ENCODE measurements at places on chromosomes 7 and 10. TPM values are rescaled to one million over a fixed set of nuclear protein-coding genes. Genes with fewer than 3 reads are reported as not detected.

GRCh38 chr10:67175354-67175753 lies 249.5 kb downstream of the LRRTM3 start:
- H3K4me3 ChIP-seq = no peak overlapping the region
- H3K27me3 ChIP-seq = no peaks in the 10 kb centered on the region
- no peaks in the 10 kb centered on the region for H3K36me3 ChIP-seq

The MYL10 gene
- not detected for total RNA-seq

DNA sequence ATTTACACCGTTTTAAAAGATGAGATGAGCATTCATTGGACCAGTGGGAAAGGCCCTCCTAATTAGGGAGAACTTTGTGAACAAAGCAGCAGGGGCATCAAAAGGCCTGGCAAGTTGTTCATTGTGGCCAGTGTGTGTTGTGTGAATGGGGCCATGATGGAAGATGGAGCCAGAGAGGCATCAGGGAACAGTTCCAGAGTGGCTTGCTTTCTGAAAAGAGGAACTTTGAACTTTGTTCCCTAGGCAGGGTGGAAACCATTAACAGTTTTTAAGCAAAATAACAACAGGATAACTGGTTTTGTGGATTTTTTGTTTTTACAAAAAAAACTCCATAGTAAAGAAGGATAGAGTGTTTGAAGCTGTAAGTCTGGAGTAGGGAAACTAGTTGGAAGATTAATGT lies 12.5 kb downstream of the SUV39H2 start:
- H3K36me3 ChIP-seq = no peaks in the 10 kb centered on the region
- H3K27ac ChIP-seq = no peak overlapping the region
- DNase-seq = no peak
- H3K4me1 ChIP-seq = no peaks in the 10 kb centered on the region
- no peak overlapping the region for H3K4me3 ChIP-seq
- no peaks in the 10 kb centered on the region for H3K27me3 ChIP-seq

DNA sequence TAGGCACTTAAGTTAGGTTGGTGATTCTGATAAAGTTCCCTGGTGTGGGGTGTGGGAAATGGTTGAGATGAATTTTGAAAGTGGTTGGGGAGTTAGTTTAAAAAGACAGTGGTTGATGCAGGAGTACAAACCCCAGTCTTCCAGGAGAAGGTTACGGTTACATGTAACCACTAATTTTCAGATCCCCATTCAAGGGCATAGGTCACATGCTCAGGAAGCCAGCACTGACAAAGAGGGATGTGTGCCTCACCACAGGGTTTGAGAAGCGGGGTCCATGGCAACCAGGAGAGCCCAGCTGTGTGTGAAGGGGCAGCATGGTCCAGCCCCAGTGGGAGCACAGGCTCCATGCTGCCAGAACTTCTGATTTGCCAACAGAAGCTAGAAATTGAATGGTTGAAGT lies 144.2 kb downstream of the MDFIC start:
- no peaks in the 10 kb centered on the region for H3K27me3 ChIP-seq
- H3K4me3 ChIP-seq = no peak overlapping the region
- H3K27ac ChIP-seq = no peak overlapping the region
- H3K36me3 ChIP-seq = no peaks in the 10 kb centered on the region

The GPR15LG gene
- 3.6 TPM for total RNA-seq

DNA sequence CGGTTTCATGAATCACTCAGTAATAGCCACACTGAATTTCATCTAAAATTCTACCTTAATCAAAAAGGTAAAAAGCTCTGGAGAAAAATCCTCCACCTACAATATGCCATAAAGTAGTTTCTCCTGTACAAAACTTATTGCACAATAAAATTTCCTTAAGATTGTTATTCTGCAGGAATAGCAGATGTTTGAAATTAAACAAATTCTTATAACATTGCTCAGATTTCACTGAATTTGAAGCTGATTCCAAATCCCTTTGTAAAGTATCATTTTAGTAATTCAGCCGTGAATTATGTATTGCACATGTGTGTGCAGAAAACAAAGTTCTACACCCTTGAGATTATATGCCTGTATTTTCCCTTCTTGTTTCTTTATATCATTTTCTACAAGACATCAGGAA lies 123.8 kb downstream of the AMPH start:
- H3K27me3 ChIP-seq = no peaks in the 10 kb centered on the region
- no peak for DNase-seq
- H3K4me1 ChIP-seq = no peaks in the 10 kb centered on the region
- no peak overlapping the region for H3K27ac ChIP-seq
- no peak overlapping the region for H3K4me3 ChIP-seq

The SEMA3A gene
- 0.76 TPM for total RNA-seq

The SLC16A12 gene
- 0.77 TPM for total RNA-seq

GRCh38 chr7:36570528-36571189 lies 153.6 kb downstream of the AOAH start:
- H3K27me3 ChIP-seq = no peaks in the 10 kb centered on the region
- no peak overlapping the region for H3K4me3 ChIP-seq
- H3K27ac ChIP-seq = no peak overlapping the region
- H3K36me3 ChIP-seq = no peaks in the 10 kb centered on the region

- H3K4me1 ChIP-seq = no peaks in the 10 kb centered on the region
- H3K27ac ChIP-seq = no peak overlapping the region
These were observed 195.0 kb upstream of the PLXNA4 start for GRCh38 chr7:132771301-132771730.

All from ovary (tissue), 10 donors.